Renal cortical epithelial cell (primary cell): ENCODE measurements at places on chromosomes 5 and 9.

DNA sequence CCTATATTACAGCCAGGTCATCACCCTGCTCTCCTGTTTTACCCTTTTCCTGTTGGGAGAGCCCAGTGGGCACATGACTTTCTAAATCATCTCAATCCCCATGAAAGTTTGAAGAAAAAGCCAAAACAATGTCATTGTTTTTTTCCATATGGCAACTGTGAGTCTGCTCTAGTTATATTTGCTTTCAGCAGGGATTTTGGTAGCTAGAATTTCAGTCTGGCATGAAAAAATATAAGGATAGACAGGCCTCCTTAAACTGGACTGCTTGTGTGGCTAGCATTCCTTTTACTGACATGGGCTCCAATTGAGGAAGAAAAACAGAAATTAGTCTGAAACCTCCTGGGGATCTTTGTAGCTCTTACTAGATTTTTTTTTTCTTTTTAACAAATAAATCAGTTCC lies 25.6 kb downstream of the MOCS2 start:
- no peak for DNase-seq

DNA sequence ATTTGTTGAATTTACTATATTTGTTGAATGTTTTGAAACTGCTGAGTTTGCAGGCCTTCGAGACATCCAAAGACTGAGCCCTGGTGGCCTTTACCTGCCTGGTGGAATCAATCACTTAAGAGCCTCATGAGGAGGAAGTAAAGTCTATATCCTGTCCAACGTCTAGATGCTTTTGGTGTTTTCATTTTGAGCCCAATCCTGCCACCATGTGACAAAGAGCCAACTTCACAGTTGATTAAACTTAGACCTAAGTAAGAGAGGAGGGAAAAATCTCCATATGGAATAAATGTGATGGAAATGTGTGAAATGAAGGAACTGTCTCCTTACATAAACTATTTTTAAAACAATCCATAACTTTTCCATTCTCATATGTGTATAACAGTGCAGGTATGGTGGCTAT lies 220.1 kb downstream of the PRR16 start:
- peak; percentile 6 for DNase-seq

DNA sequence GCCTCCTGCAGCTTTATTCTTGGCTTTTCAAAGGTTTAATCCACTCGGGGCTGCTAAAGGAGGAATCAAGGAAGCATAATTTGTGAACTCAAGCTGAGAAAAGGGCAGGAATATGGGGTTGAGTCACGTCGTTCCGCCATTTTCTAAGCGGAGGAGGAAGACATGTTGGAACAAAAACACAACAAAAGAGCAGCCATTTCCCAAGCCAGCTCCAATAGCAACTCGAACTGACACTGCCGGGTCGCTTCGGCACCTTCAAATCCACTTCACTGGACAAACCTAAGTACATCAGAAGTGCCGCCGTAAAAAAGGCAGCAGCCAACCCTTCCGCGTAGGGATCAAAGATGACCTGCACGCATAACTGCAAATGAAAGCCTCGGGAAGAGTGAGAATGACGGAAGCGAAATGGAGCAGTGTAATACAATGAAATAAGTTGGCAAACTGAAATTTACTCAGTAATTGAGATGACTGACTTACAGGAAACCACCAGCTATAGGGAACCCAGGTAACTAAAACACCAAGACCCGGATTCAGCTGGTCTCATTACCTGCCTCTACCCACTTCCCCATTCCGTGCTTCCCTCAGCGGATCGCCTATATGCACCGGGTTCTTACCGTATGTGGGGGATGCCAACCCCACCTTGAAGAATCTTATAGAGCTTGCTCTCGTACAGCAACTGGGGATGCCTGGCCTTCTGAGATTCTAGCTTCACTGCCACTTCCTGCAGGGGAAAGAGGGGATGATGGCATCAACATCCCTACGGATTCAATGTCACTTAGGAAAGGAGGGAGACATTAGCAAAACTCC lies 1.6 kb downstream of the CSNK1A1 start:
- DNase-seq = peak; percentile 57

DNA sequence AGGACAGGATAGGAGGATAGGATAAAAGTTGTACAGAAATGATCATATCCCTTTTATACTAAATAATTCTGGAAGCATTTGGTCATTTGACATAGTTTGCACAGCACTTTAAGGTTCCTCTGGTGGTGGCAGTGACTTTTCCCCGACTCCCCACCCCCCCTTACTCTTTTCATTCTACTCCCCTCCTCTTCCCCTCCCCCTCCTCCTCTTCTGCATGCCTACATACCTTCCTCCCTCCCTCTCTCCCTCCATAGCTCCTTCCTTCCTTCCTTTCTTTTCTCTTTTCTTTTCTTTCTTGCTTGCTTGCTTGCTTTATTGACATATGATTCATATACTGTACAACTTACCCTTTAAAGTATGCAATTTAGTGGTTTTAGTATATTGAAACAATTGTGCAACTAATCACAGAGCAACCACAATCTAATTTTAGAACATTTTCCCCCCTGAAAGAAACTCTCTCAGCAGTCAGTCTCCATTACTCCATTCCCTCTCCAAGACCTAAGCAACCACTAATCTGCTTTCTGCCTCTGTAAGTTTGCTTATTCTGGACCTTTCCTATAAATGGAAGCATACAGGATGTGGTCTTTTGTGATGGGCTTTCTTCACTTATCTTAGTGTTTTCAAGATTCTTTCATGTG lies 159.0 kb downstream of the HACD4 start:
- peak; percentile 86 for DNase-seq

- peak; percentile 63 for DNase-seq
Measured at GRCh38 chr9:96522366-96522765, 72.4 kb downstream of the HABP4 start.

- no peak for DNase-seq
Measured at GRCh38 chr9:126111556-126111955, 215.1 kb upstream of the MVB12B start.

- DNase-seq = peak; percentile 24
Measured at GRCh38 chr5:151388960-151389359, 41.6 kb upstream of the SLC36A2 start.

DNA sequence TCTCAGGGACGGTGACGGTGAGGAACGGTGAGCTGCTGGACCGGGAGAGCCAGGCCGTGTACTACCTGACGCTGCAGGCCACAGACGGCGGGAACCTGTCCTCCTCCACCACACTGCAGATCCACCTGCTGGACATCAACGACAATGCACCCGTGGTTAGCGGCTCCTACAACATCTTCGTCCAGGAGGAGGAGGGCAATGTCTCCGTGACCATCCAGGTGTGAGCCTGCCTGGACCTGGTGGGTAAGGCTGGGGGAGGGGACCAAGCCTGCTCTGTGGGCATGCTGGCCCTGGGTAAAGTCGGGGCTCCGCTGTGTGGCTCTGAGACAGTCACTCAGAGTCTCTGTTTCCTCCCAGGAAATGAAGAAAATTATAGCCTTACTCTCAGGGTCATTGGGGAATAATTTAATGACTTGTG lies 29.3 kb downstream of the CDHR2 start:
- peak; percentile 49 for DNase-seq

DNA sequence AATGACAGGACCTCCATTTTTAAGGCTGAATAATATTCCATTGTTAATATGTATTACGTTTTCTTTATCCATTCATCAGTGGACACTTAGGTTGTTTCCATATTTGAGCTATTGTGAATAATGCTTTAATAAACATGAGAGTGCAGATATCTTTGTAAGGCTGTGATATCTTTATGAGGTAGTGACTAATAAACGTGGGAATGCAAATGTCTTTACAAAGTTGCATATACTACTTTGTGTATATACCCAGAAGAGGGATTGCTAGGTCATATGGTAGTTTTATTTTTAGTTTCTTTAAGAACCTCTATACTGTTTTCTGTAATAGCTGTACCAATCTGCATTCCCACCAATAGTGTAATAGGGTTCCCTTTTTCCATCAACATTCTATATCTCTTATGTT lies 148.7 kb downstream of the FOCAD start:
- DNase-seq = no peak

- no peak for DNase-seq
Measured at GRCh38 chr9:90204128-90204831, 438.3 kb downstream of the DIRAS2 start.

GRCh38 chr9:100714372-100715099 lies 136.7 kb downstream of the CAVIN4 start:
- peak; percentile 27 for DNase-seq

DNA sequence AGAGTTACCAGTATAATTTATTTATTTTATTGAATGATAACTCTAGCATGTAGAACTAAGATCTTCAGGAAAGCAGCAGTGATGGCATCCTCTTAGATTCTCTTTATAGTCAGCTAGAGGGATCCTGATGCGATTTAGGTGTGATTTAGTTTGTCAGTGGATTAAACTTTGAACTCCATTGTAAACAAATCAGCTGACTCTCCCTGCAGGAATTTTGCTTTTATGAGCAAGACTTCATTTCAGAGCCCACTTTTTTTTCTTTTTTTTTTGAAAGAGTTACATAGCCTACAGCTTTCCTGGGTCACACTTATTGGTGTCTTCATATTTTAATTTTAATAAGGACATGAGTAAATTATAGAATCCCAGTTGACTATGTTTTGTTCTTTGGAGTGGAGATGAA lies 93.8 kb upstream of the SEMA6A start:
- DNase-seq = peak; percentile 86

- DNase-seq = peak; percentile 93
Measured at GRCh38 chr5:82365744-82366228, 87.6 kb upstream of the RPS23 start.

- DNase-seq = no peak
Measured at GRCh38 chr5:132181011-132181629, 46.5 kb downstream of the P4HA2 start.

GRCh38 chr9:125983681-125984080 lies 236.5 kb downstream of the PBX3 start:
- DNase-seq = no peak

GRCh38 chr5:56145106-56145505 lies 88.0 kb downstream of the ANKRD55 start:
- peak; percentile 71 for DNase-seq

- DNase-seq = no peak
Measured at GRCh38 chr5:17992291-17992690, 358.0 kb downstream of the TAF11L14 start.

DNA sequence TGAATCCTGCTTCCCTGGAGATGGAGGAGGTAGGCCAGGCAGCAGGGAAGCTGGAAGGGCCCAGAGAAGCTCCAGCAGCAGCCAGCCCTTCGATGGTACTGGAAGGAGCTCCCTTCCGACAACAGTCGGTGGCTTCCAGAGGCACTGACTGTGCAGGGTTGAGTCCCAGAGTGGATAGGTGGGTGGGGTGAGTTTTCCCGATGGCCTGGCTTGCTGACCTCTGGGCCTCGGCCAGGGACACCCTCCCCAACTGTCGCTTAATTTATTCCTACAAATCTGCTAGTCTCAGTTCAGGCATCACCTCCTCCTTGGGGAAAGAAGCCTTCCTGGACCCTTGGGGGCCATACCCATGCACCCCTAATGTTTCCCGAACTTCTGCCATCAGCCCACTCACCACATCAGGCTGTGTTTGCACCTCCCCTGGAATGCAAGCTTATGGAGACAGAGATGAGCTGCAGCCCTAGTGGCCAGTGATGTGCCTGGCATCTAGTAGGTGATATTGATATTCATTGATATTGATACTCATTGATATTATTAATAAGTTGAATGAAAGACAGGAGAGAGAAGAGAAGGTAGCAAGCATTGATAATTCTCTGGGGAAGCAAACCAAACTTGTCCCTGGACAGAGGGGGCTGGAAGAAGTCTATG lies 104.6 kb upstream of the BOD1 start:
- DNase-seq = no peak

DNA sequence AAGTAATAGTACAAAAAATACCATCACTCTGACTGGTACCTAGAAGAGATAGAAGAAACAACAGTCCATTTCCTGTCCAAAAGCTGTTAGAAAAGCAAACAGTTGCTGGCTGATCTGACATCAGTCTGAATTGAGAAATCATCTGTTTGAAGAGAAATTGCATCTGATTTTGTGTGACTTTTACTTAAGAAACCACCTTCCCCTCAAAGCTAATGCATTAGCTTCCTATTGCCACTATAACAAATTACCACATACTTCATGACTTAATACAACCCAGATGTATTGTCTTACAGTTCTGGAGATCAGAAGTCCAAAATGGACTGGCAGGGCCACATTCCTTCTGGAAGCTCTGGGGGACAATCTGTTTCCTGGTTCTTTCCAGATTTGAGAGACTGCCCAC lies 385.9 kb upstream of the TLE4 start:
- DNase-seq = no peak

DNA sequence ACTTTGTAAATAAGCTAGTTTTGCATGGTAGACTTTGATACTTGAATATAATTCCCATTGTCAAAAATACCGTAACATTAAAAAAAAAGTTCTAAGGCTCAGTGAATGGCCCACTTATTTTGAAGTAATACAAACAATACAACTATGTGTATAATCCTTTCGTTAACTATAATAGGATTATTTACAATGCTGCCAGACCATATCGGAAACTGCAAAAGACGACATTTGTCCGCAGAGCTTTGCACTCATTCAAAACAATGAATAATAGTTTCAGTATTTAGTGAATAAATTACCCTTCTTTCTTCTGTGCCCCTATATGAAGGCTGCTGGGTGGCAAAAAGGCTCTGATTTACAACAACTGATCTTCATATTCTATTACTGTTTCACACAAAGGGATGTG lies 121.8 kb downstream of the DROSHA start:
- no peak for DNase-seq

DNA sequence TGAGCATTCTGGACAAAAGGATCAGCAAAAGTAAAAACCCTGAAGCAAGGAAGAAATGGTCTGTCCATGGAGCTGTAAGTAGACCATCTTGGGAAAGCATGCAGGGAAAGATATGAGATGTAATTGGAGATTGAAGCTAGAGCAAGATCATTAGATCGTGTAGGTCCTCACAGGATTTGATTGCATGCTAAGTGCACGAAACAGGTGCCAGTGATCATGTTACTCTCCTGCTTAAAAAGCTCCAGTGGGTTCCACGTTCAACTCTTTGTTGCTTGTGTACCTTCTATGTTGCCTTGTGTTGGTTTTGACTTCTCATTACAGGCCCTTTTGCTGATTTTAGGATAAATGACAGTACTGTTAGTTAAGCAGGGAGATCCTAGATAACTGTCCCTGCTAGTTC lies 442.0 kb downstream of the DMRT2 start:
- no peak for DNase-seq

DNA sequence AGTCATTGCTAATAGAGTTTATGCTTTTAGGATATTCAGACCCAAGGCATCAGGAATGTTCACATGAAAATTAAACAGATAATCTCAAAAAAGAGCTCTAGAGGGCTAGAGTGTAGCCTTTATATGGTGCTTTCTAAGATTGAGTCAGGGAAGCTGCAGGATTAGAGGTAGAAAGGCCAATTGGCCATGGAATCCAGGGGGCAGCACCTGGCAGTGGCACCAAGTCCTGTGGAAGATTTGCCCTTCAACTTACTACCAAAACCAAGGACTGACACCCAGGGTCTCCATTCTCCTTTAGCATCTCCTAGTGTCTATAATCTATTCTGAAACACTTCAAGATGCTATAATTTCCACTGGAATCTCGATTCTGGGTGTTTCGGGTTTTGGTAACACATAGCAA lies 112.4 kb downstream of the ACER2 start:
- DNase-seq = no peak

- DNase-seq = no peak
Measured at GRCh38 chr9:117826837-117827236, 122.6 kb downstream of the TLR4 start.
